ENCODE measurements at places on chromosomes 3 and 15. TPM values are rescaled to one million over a fixed set of nuclear protein-coding genes. Genes with fewer than 3 reads are reported as not detected.

SLCO2A1 gene
- 12.0 TPM for total RNA-seq

SLITRK3 gene
- 13.1 TPM for total RNA-seq

PLSCR5 gene
- not detected for total RNA-seq

CYP1A2 gene
- not detected for total RNA-seq

GALNT15 gene
- total RNA-seq: 155 TPM

ATP13A5 gene
- total RNA-seq: not detected

SPATA12 gene
- not detected for total RNA-seq

RASGRP1 gene
- 0.16 TPM for total RNA-seq

C2CD4A gene
- not detected for total RNA-seq

EPHB1 gene
- total RNA-seq: 0.81 TPM

NANOGP8 gene
- not detected for total RNA-seq

PML gene
- 47.1 TPM for total RNA-seq
